ENCODE measurements at places on chromosomes 13 and 19.

DNA sequence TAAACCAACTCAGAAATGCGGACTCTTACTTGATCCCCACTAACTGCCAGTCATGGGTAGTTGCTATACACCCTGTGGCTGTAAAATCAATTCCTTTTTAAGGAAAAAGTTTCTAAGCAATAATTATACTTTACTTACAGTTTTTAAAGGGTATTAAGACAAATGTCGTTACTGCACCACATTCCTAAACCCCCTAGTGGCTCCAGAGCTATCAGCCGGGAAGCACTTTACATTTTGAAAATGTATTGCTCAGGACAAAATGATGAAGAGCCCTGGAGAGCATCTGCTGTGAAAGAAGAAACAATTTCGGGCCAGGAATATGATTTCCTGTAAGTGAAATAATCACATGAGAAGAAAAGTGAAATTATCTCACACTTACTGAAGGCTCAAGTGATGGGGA lies 36.7 kb downstream of the DCLK1 start:
- no peak for DNase-seq

GRCh38 chr13:66837246-66837645 lies 392.9 kb downstream of the PCDH9 start:
- DNase-seq = no peak

- DNase-seq = no peak
Observed at GRCh38 chr13:105902396-105902795, 633.1 kb downstream of the EFNB2 start.

DNA sequence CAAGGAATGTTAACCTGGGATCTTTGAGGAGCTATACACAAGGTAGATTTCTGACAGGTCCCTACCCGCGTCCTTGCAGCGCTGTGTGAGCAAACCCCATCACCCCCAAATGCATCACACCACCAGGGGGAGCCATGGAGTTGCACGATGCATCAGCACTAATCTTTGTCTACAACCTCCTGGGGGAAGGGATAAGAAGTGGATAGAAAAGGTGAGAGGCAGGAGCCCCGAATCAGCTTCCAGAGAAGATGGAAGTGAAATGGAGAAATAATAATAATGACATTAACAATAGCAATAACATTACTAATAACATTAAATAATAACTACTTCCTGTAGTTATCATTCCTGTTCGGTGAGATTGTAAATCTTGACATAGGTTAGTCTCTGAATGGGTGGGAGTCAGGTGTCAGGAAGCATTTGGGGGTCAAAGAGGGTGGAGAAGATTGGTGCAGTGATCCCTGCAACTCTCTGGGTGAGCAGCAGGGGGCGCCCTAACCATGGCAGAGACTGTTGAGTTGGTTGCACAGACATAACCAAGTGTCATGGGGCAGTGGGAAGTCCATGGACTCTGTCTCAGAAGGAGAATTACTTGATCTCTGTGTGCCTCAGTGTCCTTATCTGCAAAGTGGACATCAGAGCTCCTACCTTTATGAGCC lies 16.5 kb downstream of the SIGLEC7 start:
- no peak for DNase-seq

- no peak for DNase-seq
Observed at GRCh38 chr19:49570138-49570856, 10.1 kb downstream of the NOSIP start.

GRCh38 chr19:14167576-14168138 lies 31.3 kb upstream of the ASF1B start:
- DNase-seq = no peak

DNA sequence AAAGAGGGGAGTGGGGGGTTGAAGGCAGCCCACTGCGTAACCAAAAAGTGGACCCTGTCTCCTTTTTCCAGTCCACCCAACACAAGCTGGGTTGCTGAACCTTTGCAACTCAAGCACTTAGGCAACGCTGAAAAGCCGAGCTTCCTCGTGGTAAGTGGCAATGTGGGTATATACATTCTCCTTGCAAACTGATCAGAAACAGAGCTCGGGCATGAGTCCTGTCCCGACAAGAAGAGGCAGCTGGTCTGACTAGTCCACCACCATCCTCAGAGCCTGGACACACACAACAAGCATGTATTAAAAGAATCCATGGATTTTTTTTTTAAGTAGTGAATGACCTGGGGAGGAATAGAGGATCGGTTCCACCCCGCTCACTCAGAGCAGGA lies 240.6 kb upstream of the ZNF507 start:
- DNase-seq = no peak

DNA sequence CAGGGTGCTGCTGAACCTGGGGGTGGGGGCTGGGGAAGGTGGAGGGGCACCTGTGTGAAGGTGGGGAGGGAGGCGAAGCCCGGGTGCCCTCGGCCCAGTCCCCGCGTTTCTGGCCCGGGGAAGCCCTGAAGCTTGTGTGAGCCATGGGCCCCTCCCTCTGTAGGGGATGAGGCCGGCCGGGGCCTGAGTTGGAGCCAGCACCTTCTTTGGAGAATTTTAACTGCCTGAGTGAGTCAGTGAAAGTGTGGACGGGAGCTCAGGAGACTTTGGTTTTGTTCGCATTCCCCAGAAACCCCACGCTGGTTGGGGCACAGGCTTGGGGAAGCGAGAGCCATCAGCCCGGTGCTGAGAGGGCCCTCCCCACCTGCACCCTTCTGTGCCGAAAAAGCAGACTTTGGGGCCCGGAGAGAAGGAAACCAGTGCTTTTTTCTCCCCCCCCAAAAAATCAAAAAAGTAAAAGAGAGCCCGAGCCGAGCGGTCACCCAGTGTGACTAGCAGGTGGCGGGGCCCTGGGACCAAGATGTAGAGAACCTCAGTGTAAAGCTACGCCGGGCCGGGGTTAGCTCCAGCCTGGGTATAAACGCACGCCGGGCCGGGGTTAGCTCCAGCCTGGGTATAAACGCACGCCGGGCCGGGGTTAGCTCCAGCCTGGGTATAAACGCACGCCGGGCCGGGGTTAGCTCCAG lies 45.1 kb downstream of the TMEM255B start:
- no peak for DNase-seq

DNA sequence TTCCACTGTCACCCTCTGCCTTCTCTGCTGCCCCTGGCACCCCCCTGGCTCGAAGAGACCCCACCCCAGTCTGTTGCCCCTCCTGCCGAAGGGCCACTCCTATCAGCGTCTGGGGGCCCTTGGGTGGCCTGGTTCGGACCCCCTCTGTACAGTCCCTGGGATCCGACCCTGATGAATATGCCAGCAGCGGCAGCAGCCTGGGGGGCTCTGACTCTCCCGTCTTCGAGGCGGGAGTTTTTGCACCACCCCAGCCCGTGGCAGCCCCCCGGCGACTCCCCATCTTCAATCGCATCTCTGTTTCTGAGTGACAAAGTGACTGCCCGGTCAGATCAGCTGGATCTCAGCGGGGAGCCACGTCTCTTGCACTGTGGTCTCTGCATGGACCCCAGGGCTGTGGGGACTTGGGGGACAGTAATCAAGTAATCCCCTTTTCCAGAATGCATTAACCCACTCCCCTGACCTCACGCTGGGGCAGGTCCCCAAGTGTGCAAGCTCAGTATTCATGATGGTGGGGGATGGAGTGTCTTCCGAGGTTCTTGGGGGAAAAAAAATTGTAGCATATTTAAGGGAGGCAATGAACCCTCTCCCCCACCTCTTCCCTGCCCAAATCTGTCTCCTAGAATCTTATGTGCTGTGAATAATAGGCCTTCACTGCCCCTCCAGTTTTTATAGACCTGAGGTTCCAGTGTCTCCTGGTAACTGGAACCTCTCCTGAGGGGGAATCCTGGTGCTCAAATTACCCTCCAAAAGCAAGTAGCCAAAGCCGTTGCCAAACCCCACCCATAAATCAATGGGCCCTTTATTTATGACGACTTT lies 2.0 kb downstream of the ZFP36 start:
- DNase-seq = no peak

DNA sequence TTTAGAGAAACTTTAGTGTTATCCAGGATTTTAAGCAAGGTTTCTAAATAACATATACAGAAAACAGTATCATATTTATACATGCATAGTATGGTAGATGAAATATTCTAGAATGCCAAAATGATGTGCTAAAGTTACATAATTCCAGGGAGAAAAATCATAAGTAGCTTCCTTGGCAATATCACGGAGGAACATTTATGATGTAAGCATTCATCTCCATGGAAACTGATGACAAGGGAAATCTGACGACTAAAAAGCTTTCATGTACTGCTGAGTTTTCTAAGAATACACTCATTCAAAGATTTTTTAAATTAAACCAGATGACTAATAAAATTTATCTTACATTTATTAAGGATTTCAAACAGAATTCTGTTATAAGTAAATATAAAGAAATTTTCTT lies 4.7 kb downstream of the TEX30 start:
- no peak for DNase-seq

- no peak for DNase-seq
Observed at GRCh38 chr19:13053761-13054625, 48.7 kb downstream of the LYL1 start.

- DNase-seq = no peak
Observed at GRCh38 chr13:67867206-67867605, 637.1 kb upstream of the PCDH9 start.
